Activated CD4-positive, alpha-beta memory T cell treated with anti-CD3 and anti-CD28 coated beads, Interleukin-2, amount 10 ng/mL, durations not matched to agents 7 days and 5 days (primary cell): ENCODE measurements at places on chromosomes 1 and 21. TPM values are rescaled to one million over a fixed set of nuclear protein-coding genes. Genes with fewer than 3 reads are reported as not detected.

The MPL gene
- not detected for total RNA-seq

The KLHDC7A gene
- not detected for total RNA-seq

The PTPN22 gene
- 81.1 TPM for total RNA-seq

The C1orf185 gene
- not detected for total RNA-seq

The PROK1 gene
- total RNA-seq: not detected

- no peak for DNase-seq
- H3K4me1 ChIP-seq: no peaks in the 10 kb centered on the region
- no peak overlapping the region for H3K27ac ChIP-seq
Measured at GRCh38 chr1:63537940-63538339, 14.6 kb downstream of the EFCAB7 start.

DNA sequence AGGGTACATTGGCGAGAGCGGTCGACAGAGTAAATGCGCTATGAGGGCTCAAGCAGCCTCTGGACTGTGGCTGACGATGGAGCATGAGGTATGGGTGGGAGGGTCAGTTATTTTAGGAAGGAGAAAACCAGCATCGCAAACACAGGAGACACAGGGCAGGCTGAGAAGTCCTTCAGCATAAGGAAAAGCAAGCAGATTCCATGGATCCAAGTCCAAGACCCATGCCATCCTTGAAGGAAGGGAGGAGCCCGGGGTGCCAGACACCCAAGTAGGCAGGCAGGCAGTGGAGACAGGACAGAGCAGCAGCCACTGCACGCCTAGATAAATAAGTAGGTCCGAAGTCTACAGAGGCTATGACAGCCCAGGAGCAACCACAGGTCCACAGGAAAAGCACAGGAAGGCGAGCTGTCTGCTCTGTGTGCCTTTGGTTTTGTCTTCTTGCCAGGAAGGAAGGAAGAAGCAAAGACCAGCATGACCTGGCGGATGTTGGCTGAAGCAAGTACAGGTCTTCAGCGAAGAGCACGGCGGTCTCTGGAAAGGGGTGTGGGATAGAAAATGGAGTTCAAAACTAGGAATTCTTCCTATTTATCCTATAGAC lies 76.4 kb upstream of the SLC45A1 start:
- no peak overlapping the region for H3K4me3 ChIP-seq
- H3K27me3 ChIP-seq: peaks cover 2% of the 10 kb centered on the region
- no peak overlapping the region for H3K27ac ChIP-seq
- peaks cover 4% of the 10 kb centered on the region for H3K4me1 ChIP-seq
- H3K36me3 ChIP-seq: no peaks in the 10 kb centered on the region
- no peak for DNase-seq

GRCh38 chr1:110674337-110675059 lies at the start of gene KCNA3:
Gene KCNA3 (minus strand): TSS chr1:110674940. CDS start chr1:110674809, 131 bp downstream.
- DNase-seq: peak; percentile 74
- peak within 1 kb of the TSS; percentile 89 for H3K27ac ChIP-seq
- peak within 1 kb of the TSS; percentile 100 for H3K4me3 ChIP-seq
- H3K27me3 ChIP-seq: no peaks in the 10 kb centered on the region
- H3K36me3 ChIP-seq: peaks cover 54% of the 10 kb centered on the region

DNA sequence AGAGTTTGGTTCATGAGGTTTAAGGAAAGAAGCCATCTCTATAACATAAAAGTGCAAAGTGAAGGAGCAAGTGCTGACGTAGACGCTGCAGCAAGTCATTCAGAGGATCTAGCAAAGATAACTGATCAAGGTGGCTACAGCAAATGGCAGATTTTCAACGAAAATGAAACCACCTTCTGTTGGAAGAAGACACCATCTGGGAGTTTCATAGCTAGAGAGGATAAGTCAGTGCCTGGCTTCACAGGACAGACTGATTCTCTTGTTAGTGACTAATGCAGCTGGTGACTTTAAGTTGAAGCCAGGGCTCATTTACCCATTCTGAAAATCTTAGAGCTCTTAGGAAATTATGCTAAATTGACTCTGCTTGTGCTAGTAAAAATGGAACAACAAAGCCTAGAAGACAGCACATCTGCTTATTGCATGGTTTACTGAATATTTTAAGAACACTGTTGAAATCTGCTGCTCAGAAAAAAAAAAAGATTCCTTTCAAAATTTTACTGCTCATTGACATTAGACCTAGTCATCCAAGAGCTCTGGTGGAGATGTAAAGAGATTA lies 10.5 kb downstream of the MAEL start:
- peaks cover 7% of the 10 kb centered on the region for H3K4me1 ChIP-seq
- no peak for DNase-seq
- H3K27ac ChIP-seq: no peak overlapping the region
- H3K4me3 ChIP-seq: no peak overlapping the region
- H3K27me3 ChIP-seq: peaks cover 17% of the 10 kb centered on the region
- H3K36me3 ChIP-seq: no peaks in the 10 kb centered on the region

DNA sequence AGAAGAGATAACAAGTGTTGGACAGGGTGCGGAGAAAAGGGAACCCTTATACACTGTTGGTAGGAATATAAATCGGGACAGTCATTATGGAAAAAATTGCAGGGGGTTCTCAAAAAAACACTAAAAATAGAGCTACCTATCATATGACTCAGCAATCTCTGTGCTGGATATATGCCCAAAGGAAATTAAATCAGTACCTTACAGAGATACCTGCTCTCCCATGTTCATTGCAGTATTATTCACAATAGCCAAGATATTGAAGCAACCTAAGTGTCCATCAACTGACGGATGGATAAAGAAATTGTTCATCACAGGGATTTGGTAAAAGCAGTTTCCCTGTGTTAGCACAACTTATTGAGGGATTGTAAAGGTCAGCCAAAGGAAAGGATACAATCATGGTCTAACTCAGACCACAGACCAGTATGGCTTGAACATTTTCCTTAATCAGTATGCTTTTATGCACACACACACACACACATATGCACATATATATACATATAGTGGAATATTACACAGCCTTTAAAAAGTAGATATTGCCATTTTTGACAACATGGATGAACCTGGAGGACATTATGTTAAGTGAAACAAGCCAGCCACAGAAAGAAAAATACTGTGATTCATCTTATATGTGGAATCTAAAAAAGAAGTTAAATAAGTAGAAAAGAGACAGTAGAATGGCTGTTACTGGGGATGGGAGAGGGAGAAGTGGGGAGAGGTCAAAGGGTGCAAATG lies 44.2 kb upstream of the IRF2BP2 start:
- no peaks in the 10 kb centered on the region for H3K27me3 ChIP-seq
- H3K4me3 ChIP-seq: no peak overlapping the region
- no peaks in the 10 kb centered on the region for H3K36me3 ChIP-seq
- no peak for DNase-seq

DNA sequence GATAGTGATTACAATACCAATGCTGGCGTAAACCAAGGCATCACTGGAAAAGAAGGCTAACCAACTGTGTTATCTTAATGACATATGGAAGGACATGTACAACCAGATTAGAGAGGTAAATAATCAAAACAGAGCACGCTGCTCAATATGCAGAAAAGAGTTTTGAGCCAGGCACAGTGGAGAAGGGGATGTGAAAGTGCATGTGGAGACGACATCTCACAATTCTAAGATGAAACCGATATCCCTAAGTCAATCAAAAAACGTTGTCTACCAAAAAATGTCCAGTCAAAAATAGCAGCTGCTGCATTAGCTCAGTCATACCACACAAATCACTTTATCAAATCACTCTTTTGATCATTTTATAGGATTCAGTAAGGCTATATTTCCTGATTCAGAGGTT lies 116.3 kb upstream of the OLIG2 start:
- H3K4me3 ChIP-seq: no peak overlapping the region
- no peak for DNase-seq
- no peaks in the 10 kb centered on the region for H3K36me3 ChIP-seq
- peaks cover 7% of the 10 kb centered on the region for H3K4me1 ChIP-seq

GRCh38 chr1:115906627-115907026 lies 65.7 kb upstream of the NHLH2 start:
- no peak for DNase-seq
- no peaks in the 10 kb centered on the region for H3K4me1 ChIP-seq
- no peak overlapping the region for H3K27ac ChIP-seq
- H3K36me3 ChIP-seq: no peaks in the 10 kb centered on the region

DNA sequence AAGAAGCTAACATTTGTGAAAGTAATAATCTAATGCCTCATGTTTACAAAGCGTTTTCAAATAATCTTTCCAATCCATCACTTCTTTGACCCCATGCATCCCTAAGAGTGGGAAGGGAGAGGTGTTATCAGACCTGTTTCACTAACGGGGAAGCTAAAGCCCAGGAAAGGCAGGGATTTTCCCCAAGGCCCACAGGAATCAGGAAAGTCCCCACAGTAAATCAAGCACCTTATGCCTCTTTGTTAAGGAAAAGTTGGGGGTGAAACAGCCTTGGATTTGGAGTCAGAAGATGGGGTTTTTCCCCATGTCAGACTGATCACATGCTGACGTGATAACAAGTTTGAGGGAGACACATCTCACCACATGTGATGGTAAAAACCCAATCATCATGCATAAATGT lies 20.0 kb upstream of the ANGPTL7 start:
- H3K36me3 ChIP-seq: peaks cover 23% of the 10 kb centered on the region
- no peak overlapping the region for H3K4me3 ChIP-seq
- no peak overlapping the region for H3K27ac ChIP-seq
- DNase-seq: no peak
- H3K27me3 ChIP-seq: no peaks in the 10 kb centered on the region

DNA sequence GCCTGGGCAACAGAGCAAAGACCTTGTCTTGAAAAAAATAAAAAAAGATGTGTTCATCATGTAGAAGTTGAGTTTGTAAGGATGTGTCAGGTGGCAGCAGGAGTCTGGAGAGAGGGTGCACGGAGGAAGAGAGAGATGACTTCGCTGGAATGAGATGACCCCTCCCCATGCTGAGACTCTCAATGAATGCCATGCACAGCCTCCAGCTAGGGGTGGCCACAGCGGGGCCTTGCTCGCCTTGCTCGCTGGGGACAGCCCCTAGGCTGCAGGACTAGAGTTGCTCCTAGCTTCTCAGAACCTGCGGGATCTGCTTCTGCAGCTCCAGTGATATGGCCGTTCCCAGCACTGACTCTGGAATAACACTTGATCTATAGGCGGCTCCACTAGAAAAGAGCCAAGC lies 6.6 kb upstream of the C2CD2 start:
- no peak for DNase-seq
- H3K27ac ChIP-seq: no peak overlapping the region
- no peak overlapping the region for H3K4me3 ChIP-seq
- no peaks in the 10 kb centered on the region for H3K4me1 ChIP-seq

DNA sequence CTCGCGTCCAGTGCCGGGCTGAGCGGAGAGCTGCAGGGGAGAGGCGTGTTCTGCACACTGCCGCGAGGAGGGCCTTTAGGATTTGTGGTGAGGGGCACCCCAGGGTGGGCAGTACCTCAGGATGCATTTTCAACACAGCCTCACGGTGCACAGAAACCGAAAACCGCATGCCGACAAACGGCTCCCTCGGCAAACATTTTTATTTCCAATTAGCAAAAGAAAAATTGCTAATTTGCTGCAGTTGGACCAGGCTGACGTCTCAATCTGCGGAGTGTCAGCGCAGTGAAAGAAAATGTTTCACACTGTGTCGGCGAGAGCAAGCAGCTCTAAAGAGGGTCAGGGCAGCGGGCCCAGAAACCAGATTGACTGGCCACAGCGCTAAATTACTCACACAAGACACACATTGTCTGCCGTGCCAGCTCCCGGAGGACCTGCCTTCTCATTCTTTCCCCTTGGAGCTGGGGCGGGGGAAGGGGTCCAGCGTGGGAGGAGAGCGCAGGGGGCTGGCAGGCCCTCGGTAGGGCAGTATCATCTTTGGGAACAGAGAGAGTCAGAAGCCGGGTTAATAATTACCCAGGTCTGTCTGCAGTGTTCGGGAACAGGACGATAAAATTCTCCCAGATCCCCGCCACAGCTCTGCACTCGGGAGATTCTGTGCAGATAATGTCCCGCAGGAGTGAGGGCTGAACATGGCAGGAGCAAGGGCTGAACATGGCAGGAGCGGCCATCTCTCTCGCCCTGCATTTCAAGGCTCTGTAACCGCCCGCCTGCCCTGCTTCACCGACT lies 150.2 kb downstream of the PRDM16 start:
- no peak for DNase-seq
- H3K36me3 ChIP-seq: no peaks in the 10 kb centered on the region
- H3K4me1 ChIP-seq: no peaks in the 10 kb centered on the region

DNA sequence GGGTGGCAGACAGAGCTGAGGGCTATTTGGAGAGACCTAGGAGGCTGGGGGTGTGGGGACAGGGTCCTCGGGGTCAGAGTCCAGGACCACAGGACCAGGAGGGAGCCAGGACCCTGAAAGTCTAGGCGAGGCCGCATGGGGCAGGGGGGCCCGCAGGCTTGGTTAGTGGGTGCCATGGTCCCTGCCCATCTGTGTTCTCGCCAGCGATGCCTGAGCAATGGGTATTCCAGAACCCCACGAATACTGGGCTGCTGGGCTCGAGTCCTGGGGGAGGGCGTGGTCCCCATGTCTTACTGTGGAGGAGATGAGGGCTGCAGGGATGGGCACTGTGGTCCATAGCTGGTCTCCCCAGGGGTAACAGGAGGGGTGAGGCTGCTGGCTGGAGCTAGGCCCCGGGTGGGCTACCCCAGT lies 2.0 kb downstream of the KRTAP10-6 start:
- DNase-seq: no peak
- no peak overlapping the region for H3K27ac ChIP-seq
- H3K4me3 ChIP-seq: no peak overlapping the region
- peaks cover 31% of the 10 kb centered on the region for H3K27me3 ChIP-seq
- no peaks in the 10 kb centered on the region for H3K36me3 ChIP-seq
- peaks cover under 1% of the 10 kb centered on the region for H3K4me1 ChIP-seq

- peaks cover 3% of the 10 kb centered on the region for H3K4me1 ChIP-seq
- H3K27me3 ChIP-seq: no peaks in the 10 kb centered on the region
- DNase-seq: no peak
Measured at GRCh38 chr1:84363019-84363418, 35.3 kb upstream of the DNASE2B start.
